ENCODE measurements at places on chromosomes 1 and 21.

DNA sequence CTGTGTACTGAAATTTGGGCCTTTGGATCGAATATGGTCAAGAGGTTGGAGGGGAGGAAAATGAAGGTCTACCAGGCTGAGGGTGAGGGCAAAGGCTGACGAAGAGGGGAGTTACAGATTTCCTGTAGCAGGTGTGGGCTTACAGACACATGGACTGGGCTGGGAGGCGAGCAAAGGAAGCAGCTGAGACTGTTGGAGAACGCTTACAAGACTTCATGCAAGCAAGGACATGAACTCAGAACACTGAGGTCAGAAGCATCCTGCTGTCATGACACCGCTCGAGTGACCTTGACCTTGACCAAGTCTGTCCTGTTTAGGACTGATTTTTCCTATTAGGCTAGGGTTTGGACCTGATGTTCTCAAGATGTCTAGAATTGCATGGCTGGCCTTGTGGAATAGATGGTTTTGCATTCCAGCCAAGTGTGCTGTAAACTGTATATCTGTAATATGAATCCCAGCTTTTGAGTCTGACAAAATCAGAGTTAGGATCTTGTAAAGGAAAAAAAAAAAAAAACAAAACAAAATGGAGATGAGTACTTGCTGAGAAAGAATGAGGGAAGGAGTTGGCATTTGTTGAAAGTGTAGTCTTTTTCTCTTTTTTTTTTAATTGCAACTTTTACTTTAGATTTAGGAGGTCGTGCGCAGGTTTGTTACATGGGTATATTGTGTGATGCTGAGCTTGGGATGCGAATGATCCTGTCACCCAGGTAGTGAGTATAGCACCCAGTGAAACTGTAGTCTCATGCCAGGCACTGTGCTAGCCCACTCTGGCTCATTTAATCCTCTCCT is 5.8 kb downstream of the ELF3 start:
- DNase-seq, result no peak

GRCh38 chr1:32681509-32681908 is 21.1 kb downstream of the SYNC start:
- no peak for DNase-seq

- DNase-seq, result no peak
These were observed 5.6 kb upstream of the YBX1 start for GRCh38 chr1:42676534-42677087.

DNA sequence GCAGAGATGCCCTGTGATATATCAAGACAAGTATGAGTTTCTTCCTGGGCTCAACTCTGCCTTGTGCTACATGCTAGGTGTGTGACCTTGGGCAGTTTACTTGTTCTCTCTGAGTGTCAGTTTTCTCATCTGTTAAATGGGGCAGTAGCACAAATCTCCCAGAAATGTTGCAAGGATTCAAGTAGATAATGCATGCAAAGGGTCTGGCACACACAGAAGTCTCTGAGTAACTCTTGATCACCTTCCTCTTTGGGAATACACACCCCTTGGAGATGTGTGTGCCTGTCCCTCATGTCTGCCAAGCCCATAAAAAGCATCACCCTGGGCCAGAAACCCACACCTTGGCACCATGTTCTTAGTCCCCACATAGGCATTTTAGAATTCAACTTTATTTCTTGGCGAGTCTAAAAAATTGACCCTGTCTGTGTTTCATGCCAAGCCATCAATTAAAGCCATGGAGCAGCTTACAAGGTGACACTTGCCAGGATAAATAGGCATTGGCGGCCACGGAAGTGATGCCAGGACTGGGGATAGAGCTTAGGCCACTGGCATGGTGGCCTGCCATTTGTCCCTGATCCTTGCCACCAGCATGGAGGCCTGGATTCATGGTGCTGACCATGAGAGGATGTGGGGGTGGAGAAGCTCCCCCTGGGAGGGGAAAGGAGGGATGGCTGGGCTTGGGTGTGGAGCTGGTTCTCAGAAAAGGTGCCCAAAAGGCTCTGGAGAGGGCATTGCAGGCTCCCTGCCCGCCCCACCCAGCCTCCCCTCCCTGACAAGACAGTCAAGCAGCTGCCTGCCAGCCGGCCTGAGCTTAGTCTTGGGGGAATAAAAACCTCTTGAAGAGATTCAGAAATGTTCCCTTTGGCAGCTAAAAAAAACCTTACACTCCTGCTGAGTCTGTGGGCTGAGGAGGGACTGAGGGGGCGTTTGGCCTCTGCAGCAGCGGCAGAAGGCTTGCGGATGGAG is 118.0 kb upstream of the IPO9 start:
- no peak for DNase-seq

- DNase-seq, result no peak
These were observed 986.1 kb downstream of the ADGRL2 start for GRCh38 chr1:82786883-82787282.

GRCh38 chr1:53929246-53929960 is 16.1 kb downstream of the IFT25 start:
- no peak for DNase-seq

DNA sequence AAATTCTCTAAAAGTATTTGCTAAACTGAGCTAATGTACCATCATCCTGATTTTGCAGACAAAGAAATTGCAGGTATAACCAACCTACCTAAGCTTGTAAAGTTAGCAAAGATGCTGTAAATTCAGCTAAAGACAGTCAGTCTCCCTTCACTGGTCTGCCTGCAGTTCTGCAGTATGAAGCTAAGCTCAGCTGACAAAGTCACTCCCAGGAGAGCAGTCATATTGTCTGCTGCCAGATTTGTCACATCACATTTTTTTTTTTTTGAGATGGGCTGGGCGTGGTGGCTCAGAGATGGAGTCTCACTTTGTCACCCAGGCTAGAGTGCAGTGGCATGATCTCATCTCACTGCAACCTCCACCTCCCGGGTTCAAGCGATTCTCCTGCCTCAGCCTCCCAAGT is 8.9 kb upstream of the CMPK1 start:
- no peak for DNase-seq
